ENCODE measurements at places on chromosomes 3 and 15. TPM values are rescaled to one million over a fixed set of nuclear protein-coding genes. Genes with fewer than 3 reads are reported as not detected.

Gene CFAP161
- total RNA-seq = 0.32 TPM

Gene ANKDD1A
- 13.5 TPM for total RNA-seq

Gene MED12L
- 0.85 TPM for total RNA-seq

Gene SPATA12
- total RNA-seq = not detected

Gene NEIL1
- 8.1 TPM for total RNA-seq

Gene CCDC80
- 854 TPM for total RNA-seq

Gene RAB27A
- total RNA-seq = 10.8 TPM

Gene ATP13A5
- not detected for total RNA-seq

Gene WWTR1
- 94.5 TPM for total RNA-seq

Gene PLA1A
- total RNA-seq = not detected

Gene ACTRT3
- 9.2 TPM for total RNA-seq

Gene WDR53
- total RNA-seq = 3.4 TPM

Gene CD200R1
- 0.16 TPM for total RNA-seq

Gene GUCA1C
- not detected for total RNA-seq
